CD8-positive, alpha-beta memory T cell (primary cell): ENCODE measurements at places on chromosomes 3 and 15.

DNA sequence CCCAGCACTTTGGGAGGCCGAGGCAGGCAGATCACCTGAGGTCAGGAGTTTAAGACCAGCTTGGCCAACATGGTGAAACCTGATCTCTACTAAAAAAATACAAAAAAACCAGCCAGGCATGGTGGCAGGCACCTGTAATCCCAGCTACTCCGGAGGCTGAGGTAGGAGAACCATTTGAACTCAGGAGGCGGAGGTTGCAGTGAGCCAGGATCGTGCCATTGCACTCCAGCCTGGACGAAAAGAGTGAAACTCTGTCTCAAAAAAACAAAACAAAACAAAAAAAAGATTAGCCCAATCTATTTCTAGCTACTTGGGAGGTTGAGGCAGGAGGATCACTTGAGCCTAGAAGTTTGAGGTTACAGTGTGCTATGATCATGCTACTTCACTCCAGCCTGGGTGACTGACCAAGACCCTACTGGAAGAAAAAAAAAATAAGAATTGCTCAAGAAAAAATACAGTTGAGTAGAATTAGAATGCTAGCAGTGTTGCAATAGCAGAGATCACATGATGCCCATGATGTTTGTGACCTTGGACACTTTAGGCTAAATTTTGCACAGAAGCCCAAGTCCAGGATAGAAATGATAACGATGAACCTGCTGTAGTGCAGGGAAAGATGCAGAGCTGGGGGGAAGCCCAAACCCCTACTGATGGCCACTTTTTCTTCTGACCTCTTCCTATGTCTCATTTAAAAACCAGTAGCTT is 162.2 kb downstream of the LPP start:
- DNase-seq: no peak

GRCh38 chr15:75200765-75201615 is 692 bp upstream of the C15orf39 start:
- no peak for DNase-seq

DNA sequence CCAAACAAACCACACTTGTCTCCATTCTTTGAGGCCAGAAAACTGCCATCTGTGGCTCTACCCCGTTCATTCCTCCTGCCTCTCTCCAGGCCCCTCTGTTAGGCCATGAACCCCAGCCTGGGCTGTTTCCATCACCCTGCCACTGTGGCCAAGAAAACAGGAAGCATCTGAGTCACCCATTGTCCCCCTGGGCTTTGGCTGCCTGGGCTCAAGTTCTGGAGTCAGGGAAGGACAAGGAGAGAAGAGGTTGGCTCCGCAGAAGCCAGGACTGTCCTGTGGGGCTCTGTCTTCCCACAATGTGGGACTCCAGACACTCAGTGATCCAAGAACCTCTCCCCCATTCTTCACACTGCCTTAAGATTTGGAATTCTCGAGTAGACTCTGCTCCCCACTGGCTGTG is 14.8 kb upstream of the LCTL start:
- DNase-seq: no peak

- no peak for DNase-seq
These were observed 341.0 kb upstream of the RASGRP1 start for GRCh38 chr15:38905632-38906031.

DNA sequence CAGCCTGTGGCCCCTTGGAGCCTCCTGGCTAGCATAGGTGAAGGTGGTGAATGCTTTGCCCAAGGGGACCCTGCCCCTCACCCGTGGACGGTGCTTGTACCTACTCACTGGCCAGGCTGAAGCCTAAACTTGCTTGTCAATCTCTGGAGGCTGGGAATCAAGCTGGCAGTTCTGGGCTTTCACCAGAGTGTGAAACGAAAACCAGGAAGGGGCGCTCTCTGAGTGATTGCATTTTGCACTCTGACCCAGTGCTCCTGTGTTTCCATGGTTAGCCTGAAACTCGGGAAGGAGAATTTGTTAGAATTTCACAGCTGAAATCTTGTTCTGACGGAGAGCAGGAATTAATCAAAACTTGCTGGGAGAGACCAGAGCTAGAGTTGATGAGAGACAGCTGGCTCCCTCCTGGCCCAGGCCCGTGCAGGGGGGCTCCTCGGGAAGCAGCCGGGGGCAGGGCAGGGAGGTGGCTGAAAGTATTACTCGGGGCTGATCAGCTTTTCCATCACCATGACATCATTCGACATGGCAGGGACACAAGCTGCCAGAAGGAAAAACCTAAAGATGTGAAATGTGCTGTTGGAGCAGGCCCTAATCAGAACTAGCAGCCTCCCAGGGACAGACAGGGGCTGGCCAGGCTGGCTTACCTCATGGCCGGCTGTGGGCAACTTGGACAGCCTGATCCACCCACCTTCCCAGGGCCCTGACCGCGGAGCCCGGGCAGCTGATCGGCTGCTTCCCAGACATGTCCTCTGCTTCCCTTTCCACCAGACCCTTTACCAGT is 323.6 kb upstream of the CTDSPL start:
- no peak for DNase-seq

GRCh38 chr15:95106801-95107200 is 875.4 kb downstream of the MCTP2 start:
- no peak for DNase-seq

DNA sequence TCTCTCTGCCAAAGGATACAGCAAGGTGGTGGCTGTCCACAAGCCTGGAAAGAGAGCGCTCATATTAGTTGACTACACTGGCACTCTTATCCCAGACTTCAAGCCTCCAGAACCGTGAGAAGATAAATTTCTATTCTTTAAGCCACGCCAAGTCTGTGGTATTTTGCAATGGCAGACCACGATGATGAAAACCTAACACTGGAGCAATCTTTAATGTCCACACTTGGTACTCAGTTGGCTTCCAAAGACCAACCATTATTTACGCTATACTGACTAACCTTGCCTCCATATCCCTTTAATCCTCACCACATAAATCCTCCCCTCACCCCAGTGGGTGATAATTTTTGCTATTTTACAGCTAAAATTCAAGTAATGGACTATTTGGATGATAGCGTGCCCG is 16.9 kb upstream of the LACTB start:
- no peak for DNase-seq
